ENCODE measurements at places on chromosomes 16 and 17.

GRCh38 chr17:73028299-73028755, 64.2 kb downstream of the SLC39A11 start:
- DNase-seq = no peak

- DNase-seq = no peak
These were observed 10.1 kb upstream of the SPOP start for GRCh38 chr17:49687878-49688491.

- DNase-seq = no peak
These were observed 189.4 kb downstream of the CCDC182 start for GRCh38 chr17:57555636-57556175.

DNA sequence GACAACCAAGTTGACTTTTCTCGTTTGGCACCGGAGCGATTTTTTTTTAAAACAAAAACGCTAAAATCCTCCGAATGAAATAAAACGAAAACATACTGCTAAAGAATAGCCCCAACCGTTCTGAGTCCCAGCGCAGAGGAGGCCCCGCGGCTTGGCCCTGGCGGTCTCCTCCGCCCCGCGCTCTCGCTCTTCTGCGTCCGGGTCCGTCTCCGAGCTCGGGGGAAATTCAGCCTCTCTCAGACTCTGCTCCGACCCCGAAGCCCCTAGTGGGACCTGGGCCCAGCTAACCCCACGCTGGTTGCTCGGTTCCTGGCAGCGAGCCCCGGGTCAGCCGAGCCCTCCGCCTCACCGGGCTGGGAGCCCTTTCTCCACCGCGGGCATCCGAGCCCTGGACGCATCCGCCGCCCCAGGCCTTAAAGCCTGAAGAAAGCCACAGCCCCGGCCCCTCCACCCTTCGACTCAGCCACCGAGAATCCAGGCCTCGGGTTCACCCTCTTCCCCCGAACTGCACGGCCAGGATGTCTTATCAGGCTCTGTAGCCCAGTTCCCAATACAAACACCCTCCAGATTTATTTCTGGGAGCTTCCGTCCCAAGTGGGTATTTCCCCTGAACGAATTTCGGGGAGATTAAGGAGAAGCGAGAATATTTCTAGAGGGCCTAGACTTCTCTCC, 1.2 kb downstream of the TBX2 start:
- DNase-seq = no peak

GRCh38 chr16:1659031-1659430, 19.0 kb upstream of the JPT2 start:
- no peak for DNase-seq

DNA sequence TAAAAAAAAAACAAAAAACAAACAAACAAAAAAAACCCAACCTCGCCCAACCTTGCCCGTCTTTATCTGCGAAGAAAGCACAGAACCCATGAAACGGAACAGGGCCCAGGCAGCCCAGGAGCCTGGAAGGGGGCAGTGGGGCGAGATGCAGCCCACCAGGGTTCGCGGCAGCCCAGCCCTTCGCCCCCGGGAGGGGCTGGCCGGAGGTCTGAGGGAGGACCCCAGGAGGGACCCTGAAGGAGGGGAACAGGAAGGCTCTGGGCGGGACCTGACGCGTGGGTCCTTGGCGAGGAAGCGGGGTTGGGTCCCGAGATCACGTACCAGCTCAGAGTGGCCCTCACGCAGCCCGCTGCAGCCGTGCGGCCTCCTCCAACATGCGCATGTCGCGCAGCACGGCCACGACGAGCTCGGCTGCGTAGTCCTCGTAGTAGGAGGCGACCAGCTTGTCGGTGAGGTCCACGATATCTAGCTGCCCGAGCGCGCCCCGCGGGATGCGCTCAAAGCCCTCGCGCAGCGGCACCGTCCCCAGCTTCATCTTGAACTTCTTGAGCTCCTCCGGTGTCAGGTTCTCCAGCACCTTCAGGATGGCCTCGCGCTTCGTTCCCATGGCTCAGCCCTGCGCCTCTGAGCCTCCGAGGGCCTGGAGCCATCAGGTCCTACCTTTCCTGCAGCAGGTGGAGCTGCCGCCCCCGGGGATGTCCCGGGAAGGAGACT, at the start of gene PYDC1:
Gene PYDC1 (minus strand): TSS at position 714 of the 714 bp plus-strand sequence. CDS start 107 bp downstream, at position 607.
- DNase-seq = no peak

- DNase-seq = no peak
These were observed 16.8 kb downstream of the GALNS start for GRCh38 chr16:88839745-88840599.

DNA sequence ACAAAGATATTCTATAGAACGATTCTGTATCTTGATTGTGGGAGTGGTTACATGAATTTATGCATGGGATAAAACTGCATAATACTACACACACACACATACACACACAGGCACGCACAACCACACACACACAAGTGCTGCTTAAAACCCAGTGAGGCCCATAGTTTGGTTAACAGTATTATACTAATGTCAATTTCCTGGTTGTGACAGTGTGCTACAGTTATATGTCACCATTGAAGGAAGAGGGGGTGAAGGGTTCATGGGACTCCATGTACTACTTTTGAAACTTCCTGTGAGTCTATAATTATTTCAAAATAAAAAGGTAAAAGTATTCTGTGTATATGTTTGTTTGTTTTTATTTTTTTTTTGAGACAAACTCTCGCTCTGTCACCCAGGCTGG, 8.1 kb downstream of the ZC3H7A start:
- no peak for DNase-seq

- DNase-seq = no peak
These were observed 43.4 kb downstream of the MYOCD start for GRCh38 chr17:12709063-12709462.

GRCh38 chr17:47687748-47688147, 6.2 kb upstream of the TBKBP1 start:
- peak; percentile 34 for DNase-seq

- DNase-seq = no peak
These were observed 62.1 kb downstream of the AMFR start for GRCh38 chr16:56363181-56363716.

GRCh38 chr16:66365651-66366050, 840 bp upstream of the CDH5 start:
- no peak for DNase-seq

GRCh38 chr16:47724115-47724785, 263.1 kb downstream of the PHKB start:
- no peak for DNase-seq

DNA sequence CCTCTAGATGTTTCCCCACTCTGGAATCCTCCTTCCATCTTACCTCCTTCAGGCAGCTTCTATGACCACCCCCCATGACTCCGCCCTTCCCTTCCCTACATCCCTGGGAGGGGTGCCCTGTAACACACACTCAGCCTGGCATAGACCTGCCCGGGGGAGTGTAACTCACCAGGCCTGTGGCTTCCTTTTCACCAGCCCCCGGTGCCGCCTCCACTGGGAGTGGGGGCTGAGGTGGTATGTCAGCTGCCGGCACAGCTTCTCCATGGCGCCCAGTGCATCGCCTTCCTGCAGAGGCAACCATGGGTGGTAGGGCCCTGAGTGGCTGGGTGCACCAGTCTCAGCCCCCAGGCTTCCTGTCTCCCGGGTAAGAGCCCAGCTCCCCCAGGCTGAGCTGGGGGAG, 32.3 kb downstream of the TRPV2 start:
- no peak for DNase-seq

GRCh38 chr16:85753976-85754375, 3.1 kb upstream of the C16orf74 start:
- DNase-seq = no peak

DNA sequence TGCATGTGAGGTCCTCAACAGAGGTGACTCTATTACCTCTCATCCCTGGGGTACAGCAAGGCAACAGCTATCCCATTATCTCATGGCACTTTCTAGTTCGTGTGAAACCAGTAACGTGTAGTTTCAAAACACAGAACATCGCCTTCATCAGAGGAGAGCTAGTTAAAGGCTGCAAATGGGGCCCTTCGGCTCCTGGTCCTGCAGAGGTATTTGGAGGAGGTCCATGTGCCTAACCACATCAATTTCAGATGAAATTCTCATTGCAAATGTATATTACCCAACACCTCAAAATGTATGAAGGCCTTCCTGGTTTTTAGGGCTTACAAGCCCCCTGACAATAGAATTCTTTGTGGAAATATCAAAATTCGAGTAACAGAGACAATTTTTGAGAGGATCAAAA, 95.7 kb upstream of the PSMD7 start:
- no peak for DNase-seq

DNA sequence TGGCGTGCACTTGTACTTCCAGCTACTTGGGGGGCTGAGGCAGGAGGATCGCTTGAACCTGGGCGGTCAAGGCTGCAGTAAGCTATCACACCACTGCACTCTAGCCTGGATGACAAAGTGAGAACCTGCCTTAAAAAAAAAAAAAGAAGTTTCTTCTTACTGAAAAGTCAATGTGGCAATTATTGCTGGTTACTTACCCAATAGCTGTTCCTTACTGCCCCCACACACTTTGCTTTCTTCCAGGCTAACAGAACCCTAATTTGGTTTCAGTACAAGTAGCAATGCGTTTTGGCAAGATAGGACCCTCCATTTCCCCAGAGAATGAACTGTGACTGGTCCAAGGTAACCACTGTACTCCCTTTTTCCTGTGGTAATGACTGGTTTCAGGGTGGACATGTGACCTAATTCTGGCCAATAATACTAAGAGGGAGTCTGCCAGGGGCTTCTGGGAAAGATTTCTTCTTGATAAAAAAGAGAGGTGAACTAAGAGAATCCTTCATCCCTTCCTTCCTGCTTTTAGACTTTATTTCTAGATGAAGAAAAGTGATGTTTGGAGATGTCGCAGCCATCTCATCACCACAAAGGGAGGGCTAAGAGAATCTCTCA, 58.8 kb upstream of the MSI2 start:
- DNase-seq = no peak

- DNase-seq = peak; percentile 73
These were observed 328 bp downstream of the LLGL1 start for GRCh38 chr17:18225642-18226283.
